HCT116 (cell line): ENCODE measurements at places on chromosomes 1 and 21. TPM values are rescaled to one million over a fixed set of nuclear protein-coding genes. Genes with fewer than 3 reads are reported as not detected.

GRCh38 chr1:154361357-154361756 is 36.0 kb downstream of the ATP8B2 start:
- H3K4me3 ChIP-seq = no peak overlapping the region
- no peaks in the 10 kb centered on the region for H3K36me3 ChIP-seq
- H3K27ac ChIP-seq = no peak overlapping the region
- DNase-seq = no peak
- H3K27me3 ChIP-seq = no peaks in the 10 kb centered on the region
- no peaks in the 10 kb centered on the region for H3K4me1 ChIP-seq

DNA sequence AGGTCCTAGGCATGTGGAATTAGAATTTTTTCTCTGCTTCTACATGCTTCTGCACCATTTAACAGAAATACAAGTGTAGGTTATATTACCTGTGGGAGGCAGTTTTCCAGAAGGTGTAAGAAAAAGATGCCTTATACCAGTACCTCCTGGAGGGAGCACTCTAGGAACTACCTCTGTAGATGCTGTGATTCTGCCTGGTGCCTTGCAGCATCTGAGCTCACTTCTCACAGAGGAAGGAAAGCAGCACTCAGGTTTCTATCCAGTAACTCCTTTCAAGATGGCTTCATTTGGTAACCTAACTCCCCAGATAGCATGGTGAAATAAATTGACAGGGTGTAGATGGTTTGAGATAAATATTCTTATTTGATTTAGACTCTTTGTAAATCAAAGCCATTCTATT is 50.3 kb downstream of the GIPC2 start:
- H3K4me1 ChIP-seq = peaks cover 13% of the 10 kb centered on the region
- no peaks in the 10 kb centered on the region for H3K27me3 ChIP-seq
- no peaks in the 10 kb centered on the region for H3K36me3 ChIP-seq
- no peak overlapping the region for H3K4me3 ChIP-seq
- no peak for DNase-seq

DNA sequence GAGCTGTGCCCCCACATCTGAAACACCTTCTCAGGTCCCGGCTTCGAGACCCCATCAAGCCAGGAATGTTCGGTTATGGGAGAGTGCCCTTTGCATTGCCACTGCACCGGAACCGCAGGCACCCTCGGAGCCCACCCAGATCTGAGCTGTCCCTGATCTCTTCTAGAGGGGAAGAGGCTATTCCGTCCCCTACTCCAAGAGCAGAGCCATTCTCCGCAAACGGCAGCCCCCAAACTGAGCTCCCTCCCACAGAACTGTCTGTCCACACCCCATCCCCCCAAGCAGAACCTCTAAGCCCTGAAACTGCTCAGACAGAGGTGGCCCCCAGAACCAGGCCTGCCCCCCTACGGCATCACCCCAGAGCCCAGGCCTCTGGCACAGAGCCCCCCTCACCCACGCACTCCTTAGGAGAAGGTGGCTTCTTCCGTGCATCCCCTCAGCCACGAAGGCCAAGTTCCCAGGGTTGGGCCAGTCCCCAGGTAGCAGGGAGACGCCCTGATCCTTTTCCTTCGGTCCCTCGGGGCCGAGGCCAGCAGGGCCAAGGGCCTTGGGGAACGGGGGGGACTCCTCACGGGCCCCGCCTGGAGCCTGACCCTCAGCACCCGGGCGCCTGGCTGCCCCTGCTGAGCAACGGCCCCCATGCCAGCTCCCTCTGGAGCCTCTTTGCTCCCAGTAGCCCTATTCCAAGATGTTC is 4.3 kb downstream of the ADAMTSL4 start:
- no peaks in the 10 kb centered on the region for H3K27me3 ChIP-seq
- no peak overlapping the region for H3K27ac ChIP-seq
- H3K36me3 ChIP-seq = no peaks in the 10 kb centered on the region
- H3K4me3 ChIP-seq = no peak overlapping the region
- no peak for DNase-seq

DNA sequence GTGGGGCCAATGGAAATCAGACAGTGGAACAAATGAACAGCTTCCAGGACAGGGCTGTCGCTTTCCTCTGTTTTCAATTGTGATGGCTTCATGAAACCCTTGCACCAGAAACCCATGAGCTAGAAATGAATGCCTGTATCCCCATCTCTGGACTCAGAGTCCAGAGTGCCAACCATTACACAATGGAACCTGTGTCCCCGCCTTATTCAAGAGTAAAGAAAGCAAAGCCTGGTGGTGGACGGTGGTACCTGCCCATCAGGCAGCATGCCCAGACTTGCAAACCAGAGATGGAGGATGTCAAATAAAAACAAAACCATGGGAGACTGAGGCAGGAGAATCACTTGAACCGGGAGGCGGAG is 4.4 kb upstream of the CAPN2 start:
- H3K27ac ChIP-seq = peak overlapping the region; percentile 84
- H3K27me3 ChIP-seq = no peaks in the 10 kb centered on the region
- peak; percentile 69 for DNase-seq
- peak overlapping the region; percentile 48 for H3K4me3 ChIP-seq

- no peaks in the 10 kb centered on the region for H3K4me1 ChIP-seq
- H3K27me3 ChIP-seq = peaks cover 7% of the 10 kb centered on the region; the same call in 1 of the 2 replicates
These were observed 126.2 kb downstream of the KAZN start for GRCh38 chr1:14724678-14725077.

GRCh38 chr1:47574451-47575165 is 136.8 kb downstream of the FOXD2 start:
- peaks cover 21% of the 10 kb centered on the region for H3K4me1 ChIP-seq
- no peak for DNase-seq
- H3K27me3 ChIP-seq = no peaks in the 10 kb centered on the region
- no peak overlapping the region for H3K27ac ChIP-seq

GRCh38 chr1:31152181-31152795 is 86.8 kb upstream of the PUM1 start:
- peaks cover 9% of the 10 kb centered on the region for H3K4me1 ChIP-seq
- no peaks in the 10 kb centered on the region for H3K36me3 ChIP-seq
- H3K4me3 ChIP-seq = no peak overlapping the region

DNA sequence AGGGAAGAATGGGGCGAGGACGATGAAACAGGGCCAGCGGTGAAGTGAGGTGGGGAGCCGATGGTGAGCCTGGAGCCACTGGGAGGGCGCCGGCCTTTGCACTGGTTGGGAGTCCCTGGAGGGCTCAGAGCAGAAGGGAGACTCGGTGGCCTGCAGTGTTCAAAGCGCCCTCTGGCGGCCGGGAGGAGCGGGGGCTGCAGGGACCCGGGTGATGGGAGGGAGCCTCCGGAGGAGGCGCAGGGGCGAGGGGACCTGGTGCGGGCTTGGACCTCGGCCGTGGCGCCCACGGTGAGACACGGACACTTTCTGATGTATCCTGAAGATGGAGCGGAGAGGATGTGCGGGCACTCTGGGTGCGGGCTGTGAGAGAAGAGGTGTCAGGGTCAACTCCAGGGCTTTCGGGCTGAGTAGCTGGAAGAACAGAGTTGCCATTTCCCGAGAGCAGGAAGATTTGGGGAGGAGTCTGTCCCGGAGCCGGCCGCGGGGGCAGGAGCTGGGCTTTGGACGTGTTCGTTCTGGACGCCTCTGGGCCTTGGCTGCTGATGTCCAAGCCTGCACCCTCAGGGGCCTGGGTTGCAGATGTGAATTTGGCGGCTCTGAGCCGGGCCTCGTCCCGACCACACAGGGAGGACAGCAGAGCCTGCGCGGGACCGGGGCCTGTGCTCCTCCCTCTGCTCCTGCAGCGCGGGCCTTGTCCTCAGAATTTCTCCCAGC is 29.7 kb downstream of the HEYL start:
- peak overlapping the region; percentile 15; the same call in 1 of the 2 replicates for H3K27ac ChIP-seq
- H3K36me3 ChIP-seq = no peaks in the 10 kb centered on the region
- peak overlapping the region; percentile 28 for H3K4me3 ChIP-seq
- H3K27me3 ChIP-seq = no peaks in the 10 kb centered on the region

- no peaks in the 10 kb centered on the region for H3K27me3 ChIP-seq
- no peak overlapping the region for H3K4me3 ChIP-seq
- no peak for DNase-seq
- H3K27ac ChIP-seq = no peak overlapping the region
- H3K4me1 ChIP-seq = no peaks in the 10 kb centered on the region
- 0 out of 2 replicates have a peak, but pooled peaks cover 2% of the 10 kb centered on the region for H3K36me3 ChIP-seq
These were observed 49.9 kb downstream of the PDE9A start for GRCh38 chr21:42703136-42703908.

GRCh38 chr1:10559386-10559785 is 84.6 kb downstream of the PEX14 start:
- H3K4me1 ChIP-seq = 0 out of 2 replicates have a peak, but pooled peaks cover 2% of the 10 kb centered on the region
- no peak for DNase-seq
- H3K27ac ChIP-seq = no peak overlapping the region
- H3K27me3 ChIP-seq = no peaks in the 10 kb centered on the region
- H3K36me3 ChIP-seq = no peaks in the 10 kb centered on the region
- no peak overlapping the region for H3K4me3 ChIP-seq

- peaks cover 14% of the 10 kb centered on the region for H3K4me1 ChIP-seq
- no peak for DNase-seq
- no peaks in the 10 kb centered on the region for H3K27me3 ChIP-seq
- no peak overlapping the region for H3K4me3 ChIP-seq
These were observed 59.2 kb downstream of the CD34 start for GRCh38 chr1:207851696-207852095.

GRCh38 chr1:30698401-30698981 is 24.9 kb downstream of the MATN1 start:
- DNase-seq = no peak
- no peaks in the 10 kb centered on the region for H3K27me3 ChIP-seq
- no peak overlapping the region for H3K27ac ChIP-seq
- H3K36me3 ChIP-seq = no peaks in the 10 kb centered on the region
- no peak overlapping the region for H3K4me3 ChIP-seq

DNA sequence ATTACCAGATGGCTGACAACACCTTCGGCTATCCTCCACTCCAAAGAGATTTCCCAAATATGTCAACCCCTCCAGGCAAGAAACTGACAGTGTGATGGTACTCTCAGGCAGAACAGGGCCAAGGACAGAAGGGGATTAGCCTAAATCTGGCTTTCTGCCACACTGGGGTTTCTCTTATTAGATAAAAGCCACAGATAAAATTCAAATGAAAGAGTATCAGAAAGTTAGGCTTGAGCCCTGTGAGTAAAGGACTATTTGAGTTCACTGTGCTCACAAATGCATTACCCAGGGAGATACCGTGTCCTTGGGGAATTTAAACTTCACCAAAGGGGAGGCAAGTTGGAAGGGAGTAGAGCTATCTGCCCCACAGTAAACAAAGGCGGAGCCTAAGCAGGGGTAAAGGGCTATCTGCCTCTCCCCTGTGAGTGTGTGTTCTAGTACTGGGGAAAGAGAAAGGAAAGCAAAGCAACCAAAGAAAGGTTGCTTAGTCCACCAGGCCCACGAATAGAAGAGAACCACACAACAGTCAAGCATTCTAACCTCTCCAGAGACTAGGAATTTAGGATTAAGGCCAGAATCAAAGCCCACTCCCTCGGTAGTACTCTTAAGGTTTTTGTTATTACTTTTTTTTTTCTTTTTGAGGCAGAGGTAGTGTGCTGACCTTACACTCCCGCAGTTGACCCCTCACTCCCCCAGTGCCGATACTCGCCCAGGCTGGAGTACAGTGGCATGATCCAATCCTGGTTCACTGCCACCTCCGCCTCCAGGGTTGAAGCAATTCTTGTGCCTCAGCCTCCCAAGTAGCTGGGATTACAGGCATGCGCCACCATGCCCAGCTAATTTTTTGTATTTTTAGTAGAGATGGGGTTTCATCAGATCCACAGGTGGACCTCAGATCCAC is 12.7 kb downstream of the TPM3 start:
- H3K27ac ChIP-seq = no peak overlapping the region
- no peak for DNase-seq
- H3K4me1 ChIP-seq = peaks cover 38% of the 10 kb centered on the region
- peaks cover 24% of the 10 kb centered on the region for H3K36me3 ChIP-seq
- no peaks in the 10 kb centered on the region for H3K27me3 ChIP-seq

Gene LAPTM5
- 1.5 TPM for total RNA-seq

Gene KCNJ15
- not detected for total RNA-seq

Gene LCE3D
- total RNA-seq = not detected

Gene LCE1B
- not detected for total RNA-seq

Gene PTPN22
- 0.17 TPM for total RNA-seq

Gene SLC1A7
- not detected for total RNA-seq
